ENCODE measurements at places on chromosomes 3 and 15. TPM values are rescaled to one million over a fixed set of nuclear protein-coding genes. Genes with fewer than 3 reads are reported as not detected.

ZNF148 gene
- polyA plus RNA-seq, result 8.0 TPM

- DNase-seq, result no peak
Observed at GRCh38 chr3:73055583-73055982, 5.9 kb upstream of the EBLN2 start.

SPESP1 gene
- polyA plus RNA-seq, result 2.0 TPM

CRABP1 gene
- polyA plus RNA-seq, result not detected

EFHB gene
- polyA plus RNA-seq, result not detected

DNA sequence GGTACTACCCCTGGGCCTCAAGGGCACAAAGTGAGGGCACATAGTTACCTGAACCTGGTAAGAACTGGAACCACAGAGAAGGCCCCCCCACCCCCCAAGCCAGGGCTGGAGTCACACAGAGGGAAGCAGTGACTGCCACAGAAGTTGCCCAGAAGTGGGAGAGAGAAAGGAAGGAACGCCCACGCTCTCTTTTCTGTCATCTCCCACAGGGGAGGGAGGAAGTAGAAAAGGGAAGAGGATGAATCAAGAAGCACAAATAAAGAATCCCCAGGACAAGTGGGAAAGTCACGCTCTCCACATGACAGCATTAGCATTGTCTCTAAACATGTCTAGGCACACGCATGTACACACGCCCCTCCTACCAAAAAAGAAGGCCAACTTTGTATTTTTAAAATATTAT lies 114.7 kb upstream of the FRMD4B start:
- DNase-seq, result no peak

DNA sequence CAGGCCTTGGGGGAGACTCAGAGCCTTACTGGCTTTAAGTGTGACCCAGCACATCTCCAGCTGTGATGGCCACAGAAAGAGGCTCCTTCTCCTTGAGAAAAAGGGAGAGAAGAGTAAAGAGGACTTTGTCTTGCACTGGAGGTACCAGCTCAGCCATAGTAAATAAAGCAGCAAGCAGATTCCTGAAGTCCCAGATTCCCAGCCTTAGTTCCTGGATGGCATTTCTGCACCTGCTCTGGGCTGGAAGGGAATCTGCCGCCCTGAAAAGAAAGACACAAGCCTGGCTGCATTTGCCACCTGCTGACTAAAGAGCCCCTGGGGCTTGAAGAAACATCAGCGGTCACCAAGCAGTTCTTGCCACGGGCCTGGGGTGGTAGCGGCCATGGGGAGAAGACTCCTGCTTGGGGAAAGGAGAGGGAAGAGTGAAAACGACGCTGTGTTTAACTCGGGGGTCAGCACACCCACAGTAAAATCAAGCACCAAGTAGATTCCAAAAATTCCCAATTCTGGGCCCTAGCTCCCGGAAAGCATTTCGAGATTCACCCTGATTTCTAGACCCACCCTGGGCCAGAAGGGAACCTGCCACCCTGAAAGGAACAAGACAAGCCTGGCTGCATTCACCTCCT lies 24.2 kb upstream of the TNK2 start:
- no peak for DNase-seq

GRCh38 chr3:164326714-164327113 lies 751.6 kb downstream of the SI start:
- DNase-seq, result no peak

WDR49 gene
- not detected for polyA plus RNA-seq

RBSN gene
- polyA plus RNA-seq, result 5.8 TPM

CDHR4 gene
- 0.19 TPM for polyA plus RNA-seq

CCDC191 gene
- polyA plus RNA-seq, result 1.4 TPM

GRCh38 chr3:129077222-129077621 lies 16.6 kb downstream of the GP9 start:
- peak; percentile 79 for DNase-seq

DNA sequence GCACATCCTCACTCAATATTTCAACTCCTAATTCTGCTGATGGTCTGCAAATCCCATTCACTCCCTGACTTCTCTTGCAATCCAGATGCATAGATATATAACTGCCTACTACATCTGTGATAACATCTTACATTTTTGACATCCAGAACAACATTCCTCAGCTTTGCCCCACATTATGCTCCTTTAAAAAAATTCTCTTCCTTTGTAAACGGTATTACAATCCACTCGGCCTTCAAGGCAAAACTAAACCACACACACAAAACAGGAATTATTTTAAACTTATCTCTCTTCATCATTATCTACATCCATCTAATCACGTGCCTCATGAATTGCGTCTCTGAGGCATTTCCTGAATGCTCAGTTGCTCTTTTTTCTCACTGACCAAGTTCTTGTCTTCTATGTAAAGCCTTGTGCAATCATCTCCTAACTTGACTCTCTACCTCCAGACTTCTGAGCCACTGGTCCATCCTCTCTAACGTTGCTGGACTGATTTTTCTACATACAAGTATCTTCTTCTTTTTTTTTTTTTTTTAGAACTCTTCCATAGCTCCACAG lies 117.0 kb downstream of the SATB1 start:
- DNase-seq, result no peak

- no peak for DNase-seq
Observed at GRCh38 chr3:47848599-47849117, 45.7 kb downstream of the DHX30 start.

GRCh38 chr3:111595232-111595631 lies at the start of gene ZBED2:
TSS of gene ZBED2 (minus strand) at chr3:111595346. CDS start at chr3:111594201, 1,145 bp downstream.
- DNase-seq, result no peak

DNA sequence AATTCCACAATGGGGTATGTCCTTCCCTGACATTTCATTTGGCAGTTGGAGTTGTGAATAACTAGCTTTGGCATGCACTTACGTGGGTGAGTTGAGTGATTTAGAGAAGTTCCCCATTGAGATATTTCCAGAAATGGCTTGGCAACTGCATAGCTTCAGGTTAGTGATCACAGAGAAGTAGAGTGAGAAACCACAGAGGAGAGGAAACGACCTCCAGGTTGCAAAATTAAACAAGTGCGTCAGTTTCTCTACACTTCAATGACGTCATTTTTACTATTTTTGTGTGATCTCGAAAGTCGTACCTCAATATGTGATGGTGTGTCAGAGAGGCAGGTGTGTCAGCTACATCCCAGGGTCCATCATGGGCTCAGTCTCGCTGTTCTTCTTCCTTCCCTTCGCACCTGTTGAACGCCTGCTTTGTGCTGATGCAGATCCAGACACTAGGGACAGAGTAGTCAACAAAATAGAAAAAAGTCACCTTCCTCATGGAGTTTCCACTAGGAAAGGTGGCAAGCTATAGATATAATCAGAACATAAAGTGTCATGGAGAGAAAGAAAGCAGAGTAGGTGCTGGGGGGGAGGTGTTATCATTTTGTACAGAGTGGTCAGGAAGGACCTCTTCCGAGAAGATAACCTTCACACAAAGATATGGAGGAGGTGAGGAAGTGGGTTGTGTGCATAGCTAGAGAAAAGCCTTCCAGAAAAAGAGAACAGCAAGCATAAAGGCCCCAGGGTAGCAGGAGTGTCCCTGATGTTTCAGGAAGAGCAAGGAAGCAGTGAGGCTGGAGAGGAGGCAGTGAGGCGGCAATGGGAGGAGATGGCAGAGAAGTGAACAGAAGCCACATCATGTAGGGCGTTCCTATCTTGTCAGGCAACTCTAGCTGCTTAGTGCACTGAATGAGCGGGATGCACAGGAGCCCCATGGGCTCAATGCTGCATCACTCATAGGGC lies 75.6 kb downstream of the MCTP2 start:
- DNase-seq, result no peak

DNA sequence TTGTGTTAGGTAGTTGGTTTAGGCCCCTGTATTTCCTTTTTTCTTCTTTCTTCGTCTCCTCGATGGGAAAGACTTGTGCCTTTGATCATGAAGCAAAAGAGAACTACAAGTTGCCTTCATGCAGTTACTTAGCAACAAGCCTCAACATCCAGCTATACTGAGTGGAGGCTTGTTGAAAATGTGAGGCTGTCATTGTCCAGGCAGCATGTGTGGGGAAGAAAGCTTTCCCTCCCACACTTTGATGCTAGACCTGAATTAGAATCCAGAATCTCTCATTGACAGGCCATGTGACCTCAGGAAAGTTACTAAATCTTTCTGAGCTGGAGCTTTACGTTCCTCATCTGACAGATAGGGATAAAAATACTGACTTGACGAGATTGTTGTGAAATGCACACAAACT lies 23.7 kb downstream of the IFT122 start:
- no peak for DNase-seq

COL6A5 gene
- not detected for polyA plus RNA-seq

DNA sequence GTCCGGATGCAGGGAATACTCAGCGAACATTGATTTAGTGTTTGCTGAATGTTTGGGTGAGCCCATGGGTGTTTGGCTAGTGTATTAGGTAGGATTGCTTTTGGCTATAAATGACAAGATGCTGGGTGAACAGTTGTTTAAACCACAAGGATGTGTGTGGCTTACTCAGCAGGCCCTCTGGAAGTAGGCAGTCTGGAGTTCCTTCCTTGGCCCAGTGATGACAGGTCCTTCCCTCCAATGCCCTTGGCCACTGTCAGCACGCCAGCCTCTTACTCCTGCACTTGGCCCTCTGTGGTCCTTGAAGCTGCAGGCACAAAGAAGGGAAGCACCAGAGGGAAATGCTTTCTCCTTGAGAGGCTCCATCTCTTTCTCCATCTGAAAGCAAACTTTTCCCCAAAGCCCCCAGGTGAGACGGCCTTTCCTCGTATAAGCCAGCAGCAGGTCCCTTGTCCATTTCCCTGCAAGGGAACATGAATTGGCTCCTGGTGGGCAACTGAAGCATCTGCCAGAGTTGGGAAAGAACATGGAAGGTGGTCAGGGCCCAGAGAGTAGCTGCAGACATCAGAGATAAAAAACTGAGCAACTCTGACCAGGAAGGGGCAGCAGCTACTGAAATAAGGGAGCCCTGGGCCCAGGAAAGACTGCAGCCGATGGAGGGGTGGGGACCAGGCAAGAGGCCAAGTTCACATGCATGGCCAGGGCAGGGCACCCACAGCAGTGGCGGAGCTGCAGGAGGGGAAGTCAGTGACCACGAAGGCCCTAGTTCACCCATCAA lies 105.0 kb downstream of the TPRA1 start:
- DNase-seq, result no peak

- no peak for DNase-seq
Observed at GRCh38 chr3:30332196-30333021, 274.0 kb upstream of the TGFBR2 start.

FAM43A gene
- polyA plus RNA-seq, result 244 TPM

GRCh38 chr15:83477172-83477807 lies 30.1 kb downstream of the SH3GL3 start:
- DNase-seq, result no peak

GRCh38 chr3:13013994-13014754 lies 59.1 kb downstream of the IQSEC1 start:
- no peak for DNase-seq

- peak; percentile 9 for DNase-seq
Observed at GRCh38 chr15:24761704-24762302, 86.2 kb downstream of the NPAP1 start.

AMIGO3 gene
- polyA plus RNA-seq, result 1.2 TPM

DNA sequence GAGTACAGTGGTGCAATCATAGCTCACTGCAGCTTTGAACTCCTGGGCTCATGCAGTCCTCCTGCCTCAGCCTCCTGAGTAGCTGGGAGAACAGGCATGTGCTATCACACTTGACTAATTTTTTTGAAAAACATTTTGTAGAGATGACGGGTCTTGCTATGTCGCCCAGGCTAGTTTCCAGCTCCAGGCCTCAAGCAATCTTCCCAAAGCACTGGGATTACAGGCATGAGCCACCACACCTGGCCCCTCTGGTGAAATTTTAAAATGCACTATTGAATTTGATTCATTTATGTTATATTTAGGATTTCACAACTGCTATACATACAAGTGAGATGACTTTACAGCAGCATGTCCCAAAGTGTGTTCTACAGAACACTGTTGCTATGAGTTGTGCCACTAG lies 50.8 kb upstream of the TPM1 start:
- DNase-seq, result no peak

GRCh38 chr3:124320976-124321375 lies 329.1 kb upstream of the ROPN1 start:
- DNase-seq, result no peak

DNA sequence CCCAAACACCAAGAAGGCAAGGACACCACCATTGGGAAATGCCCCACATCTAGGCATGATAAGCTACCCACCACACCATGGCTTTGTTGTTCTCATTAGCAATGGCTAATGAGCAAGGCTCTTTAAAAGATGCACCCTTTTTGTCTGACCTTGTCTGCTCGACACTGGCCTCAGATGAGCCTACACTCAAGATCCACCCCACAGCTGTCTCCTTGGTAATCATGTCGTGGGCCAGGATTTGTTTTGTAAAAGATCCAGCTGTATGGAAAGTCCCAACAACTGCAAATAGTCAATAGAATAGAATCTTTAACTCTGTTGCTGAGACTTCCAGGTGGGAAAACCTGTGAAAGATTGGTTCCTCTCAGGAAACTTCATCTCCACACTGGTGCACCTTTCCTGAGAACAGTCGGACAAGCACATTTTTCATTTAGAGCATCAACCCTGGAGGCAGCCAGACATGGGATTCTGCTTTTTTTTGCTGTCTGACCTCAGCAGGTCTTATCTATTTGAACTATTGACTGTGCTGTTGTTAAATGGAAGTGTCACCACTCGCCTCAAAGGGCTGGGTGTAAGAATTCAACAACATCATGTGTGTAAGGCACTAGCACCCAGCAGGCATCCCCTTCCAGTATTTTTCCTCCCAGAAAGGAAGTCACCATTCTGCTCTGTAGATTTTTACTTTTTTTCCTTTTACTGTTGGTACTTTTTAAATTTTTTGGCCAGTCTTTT lies 35.5 kb downstream of the DUT start:
- no peak for DNase-seq

CDCP1 gene
- polyA plus RNA-seq, result not detected

APOD gene
- polyA plus RNA-seq, result 3.1 TPM

- no peak for DNase-seq
Observed at GRCh38 chr15:47516972-47517371, 200.3 kb upstream of the SEMA6D start.
